ENCODE measurements at places on chromosomes 2 and 18. TPM values are rescaled to one million over a fixed set of nuclear protein-coding genes. Genes with fewer than 3 reads are reported as not detected.
A peak's percentile ranks its signal among the peaks of the same experiment; 100 is the strongest.

ETAA1 gene
- total RNA-seq = 19.7 TPM

ERFE gene
- 0.48 TPM for total RNA-seq

- DNase-seq = no peak
- no peak overlapping the region for H3K4me3 ChIP-seq
- no peaks in the 10 kb centered on the region for H3K27me3 ChIP-seq
- peaks cover 5% of the 10 kb centered on the region for H3K4me1 ChIP-seq
Observed at GRCh38 chr2:240459401-240460252, 24.2 kb downstream of the GPC1 start.

- H3K4me1 ChIP-seq = no peaks in the 10 kb centered on the region
- H3K27me3 ChIP-seq = no peaks in the 10 kb centered on the region
- no peak overlapping the region for H3K4me3 ChIP-seq
- no peaks in the 10 kb centered on the region for H3K36me3 ChIP-seq
Observed at GRCh38 chr18:34991561-34991960, 49.7 kb upstream of the MAPRE2 start.

- DNase-seq = peak; percentile 2
- H3K36me3 ChIP-seq = no peaks in the 10 kb centered on the region
- H3K27ac ChIP-seq = no peak overlapping the region
- H3K4me3 ChIP-seq = no peak overlapping the region
- peaks cover 3% of the 10 kb centered on the region for H3K4me1 ChIP-seq
Observed at GRCh38 chr2:230870544-230871360, 6.0 kb downstream of the ITM2C start.

GRCh38 chr2:194545978-194546377 is 1111.0 kb upstream of the SLC39A10 start:
- H3K4me3 ChIP-seq = no peak overlapping the region
- H3K36me3 ChIP-seq = no peaks in the 10 kb centered on the region
- no peaks in the 10 kb centered on the region for H3K27me3 ChIP-seq
- H3K27ac ChIP-seq = no peak overlapping the region

GRCh38 chr2:132415915-132416722 is 486 bp upstream of the GPR39 start:
- no peaks in the 10 kb centered on the region for H3K27me3 ChIP-seq
- no peaks in the 10 kb centered on the region for H3K4me1 ChIP-seq
- peak overlapping the region; percentile 50 for H3K4me3 ChIP-seq
- peak overlapping the region; percentile 87 for H3K27ac ChIP-seq

CYP27A1 gene
- 28.8 TPM for total RNA-seq

EMILIN1 gene
- 25.6 TPM for total RNA-seq

MOGAT1 gene
- not detected for total RNA-seq

GRCh38 chr18:39057423-39058064 is 1491.9 kb upstream of the CELF4 start:
- no peak for DNase-seq
- no peaks in the 10 kb centered on the region for H3K4me1 ChIP-seq
- H3K4me3 ChIP-seq = no peak overlapping the region
- H3K36me3 ChIP-seq = no peaks in the 10 kb centered on the region

GRCh38 chr2:102514061-102514785 is 41.2 kb downstream of the SLC9A4 start:
- H3K27me3 ChIP-seq = no peaks in the 10 kb centered on the region
- H3K4me1 ChIP-seq = no peaks in the 10 kb centered on the region
- DNase-seq = no peak
- H3K36me3 ChIP-seq = no peaks in the 10 kb centered on the region
- H3K4me3 ChIP-seq = no peak overlapping the region

PCARE gene
- total RNA-seq = not detected

DNA sequence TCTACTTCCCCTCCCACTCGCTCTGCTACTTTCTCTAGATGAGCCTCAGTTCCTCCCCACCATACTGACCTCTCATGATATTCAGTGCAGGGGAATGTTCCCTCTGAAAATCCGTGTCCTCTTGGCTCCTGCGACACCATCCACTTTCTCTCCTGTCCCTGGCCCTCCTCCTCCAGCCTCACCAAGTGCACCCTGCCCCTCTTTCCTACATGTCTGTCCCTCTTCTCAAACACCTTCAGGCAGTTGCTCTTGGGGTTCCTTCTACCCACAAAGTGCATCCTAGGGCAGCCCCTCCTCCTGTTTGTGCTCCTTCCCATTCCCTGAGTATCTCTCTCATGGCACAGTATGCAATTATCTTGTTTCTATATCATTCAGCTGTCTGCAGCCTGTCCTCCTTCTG is 246.4 kb upstream of the RAB6C start:
- no peak for DNase-seq
- no peaks in the 10 kb centered on the region for H3K36me3 ChIP-seq
- no peak overlapping the region for H3K4me3 ChIP-seq
- H3K27ac ChIP-seq = no peak overlapping the region
- H3K27me3 ChIP-seq = no peaks in the 10 kb centered on the region

WBP1 gene
- 70.0 TPM for total RNA-seq

- H3K27ac ChIP-seq = peak overlapping the region; percentile 57
- H3K27me3 ChIP-seq = no peaks in the 10 kb centered on the region
- no peak for DNase-seq
- no peaks in the 10 kb centered on the region for H3K4me1 ChIP-seq
- H3K36me3 ChIP-seq = no peaks in the 10 kb centered on the region
- H3K4me3 ChIP-seq = no peak overlapping the region
Observed at GRCh38 chr2:203741566-203741965, 35.1 kb downstream of the CD28 start.

IL36G gene
- total RNA-seq = not detected

GRCh38 chr2:84041506-84041905 is 417.6 kb downstream of the SUCLG1 start:
- H3K4me1 ChIP-seq = no peaks in the 10 kb centered on the region
- H3K36me3 ChIP-seq = no peaks in the 10 kb centered on the region
- no peak for DNase-seq
- H3K4me3 ChIP-seq = no peak overlapping the region

GCKR gene
- total RNA-seq = 1.8 TPM

DNA sequence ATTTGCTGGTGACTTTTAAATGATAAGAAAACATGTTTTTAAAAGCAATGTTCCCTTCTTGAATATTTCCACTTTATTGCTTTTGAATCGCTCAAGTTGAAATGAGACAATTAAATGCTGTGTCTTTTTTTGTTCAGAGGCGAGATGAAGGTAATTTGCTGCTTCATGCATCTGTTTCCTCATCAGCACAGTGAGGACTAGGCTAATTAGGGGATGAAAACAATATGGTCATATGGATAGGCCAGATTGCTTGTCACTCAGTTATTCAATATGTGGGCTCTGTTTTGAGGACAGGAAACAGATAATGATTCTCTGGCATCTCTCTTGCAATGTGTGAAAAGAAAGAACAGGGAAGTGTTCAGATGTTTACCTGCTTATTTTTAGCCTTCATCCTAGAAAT is 61.0 kb downstream of the ERBB4 start:
- no peaks in the 10 kb centered on the region for H3K36me3 ChIP-seq
- DNase-seq = no peak
- no peaks in the 10 kb centered on the region for H3K27me3 ChIP-seq
- H3K27ac ChIP-seq = no peak overlapping the region
- no peak overlapping the region for H3K4me3 ChIP-seq

FBLN7 gene
- total RNA-seq = 11.0 TPM

- no peak overlapping the region for H3K4me3 ChIP-seq
- no peaks in the 10 kb centered on the region for H3K36me3 ChIP-seq
- no peaks in the 10 kb centered on the region for H3K4me1 ChIP-seq
Observed at GRCh38 chr2:240411261-240412160, 24.0 kb upstream of the GPC1 start.

GRCh38 chr2:38960609-38961320 is 71.1 kb downstream of the ARHGEF33 start:
- no peak for DNase-seq
- H3K27me3 ChIP-seq = no peaks in the 10 kb centered on the region
- no peaks in the 10 kb centered on the region for H3K4me1 ChIP-seq
- no peaks in the 10 kb centered on the region for H3K36me3 ChIP-seq
- H3K27ac ChIP-seq = no peak overlapping the region

Data from breast epithelium (tissue), 4 donors.